ENCODE measurements at places on chromosomes 1 and 21.

GRCh38 chr1:41580520-41581172, 96.2 kb upstream of the EDN2 start:
- no peak for DNase-seq

- no peak for DNase-seq
Observed at GRCh38 chr1:76210160-76210559, 135.6 kb downstream of the ST6GALNAC3 start.

DNA sequence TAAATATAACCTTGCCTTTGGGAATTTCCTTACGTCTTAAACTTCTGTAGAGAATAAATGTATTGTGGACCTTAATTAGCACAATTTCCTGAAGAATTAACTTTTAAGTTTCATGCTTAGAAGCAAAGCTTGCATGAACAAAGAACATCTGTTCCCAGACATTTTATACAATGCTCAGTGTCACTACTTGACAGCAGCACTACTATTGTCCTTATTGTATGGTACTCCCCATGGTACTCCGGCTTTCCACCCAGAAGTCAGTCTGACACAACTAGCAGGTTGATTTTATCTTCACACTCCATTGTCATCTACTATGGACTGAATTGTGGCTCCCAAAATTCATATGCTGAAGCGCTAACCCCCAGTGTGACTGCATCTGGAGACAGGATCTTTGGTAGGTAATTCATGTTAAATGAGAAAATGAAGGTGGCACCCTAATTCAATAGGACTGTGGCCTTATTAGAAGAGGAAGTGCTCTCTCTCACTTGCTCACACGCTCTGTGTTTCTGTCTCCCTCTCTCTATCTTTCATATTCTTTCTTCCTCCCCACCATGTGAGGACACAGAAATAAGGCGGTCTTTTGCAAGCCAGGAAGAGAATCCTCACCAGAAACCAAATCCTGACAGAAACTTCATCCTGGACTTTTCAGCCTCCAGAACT, 10.7 kb upstream of the OR2B11 start:
- no peak for DNase-seq

GRCh38 chr1:36389999-36390398, 4.3 kb upstream of the STK40 start:
- no peak for DNase-seq

- DNase-seq: no peak
Observed at GRCh38 chr1:11482198-11482597, 3.2 kb downstream of the DISP3 start.

DNA sequence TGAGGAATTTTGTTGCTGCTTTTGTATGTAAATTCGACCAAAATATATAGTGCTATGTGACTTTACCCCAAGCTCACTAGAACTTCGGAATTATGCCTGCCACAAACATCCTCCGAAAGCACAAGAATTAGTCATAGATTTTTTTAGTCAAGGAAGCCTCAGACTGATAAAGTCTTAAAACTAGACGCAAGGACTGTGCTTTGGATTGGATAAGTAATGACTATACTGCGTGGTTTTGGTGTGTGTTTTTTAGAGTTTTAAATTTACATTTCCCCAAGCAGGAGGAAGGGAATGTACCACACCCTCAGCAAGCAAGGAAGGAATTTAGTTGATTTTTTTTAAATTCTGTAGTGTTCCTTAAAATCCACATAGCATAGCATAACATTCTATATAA, 10.3 kb downstream of the WLS start:
- no peak for DNase-seq
